Fibroblast of skin of abdomen (primary cell): ENCODE measurements at places on chromosomes 2 and 18.

DNA sequence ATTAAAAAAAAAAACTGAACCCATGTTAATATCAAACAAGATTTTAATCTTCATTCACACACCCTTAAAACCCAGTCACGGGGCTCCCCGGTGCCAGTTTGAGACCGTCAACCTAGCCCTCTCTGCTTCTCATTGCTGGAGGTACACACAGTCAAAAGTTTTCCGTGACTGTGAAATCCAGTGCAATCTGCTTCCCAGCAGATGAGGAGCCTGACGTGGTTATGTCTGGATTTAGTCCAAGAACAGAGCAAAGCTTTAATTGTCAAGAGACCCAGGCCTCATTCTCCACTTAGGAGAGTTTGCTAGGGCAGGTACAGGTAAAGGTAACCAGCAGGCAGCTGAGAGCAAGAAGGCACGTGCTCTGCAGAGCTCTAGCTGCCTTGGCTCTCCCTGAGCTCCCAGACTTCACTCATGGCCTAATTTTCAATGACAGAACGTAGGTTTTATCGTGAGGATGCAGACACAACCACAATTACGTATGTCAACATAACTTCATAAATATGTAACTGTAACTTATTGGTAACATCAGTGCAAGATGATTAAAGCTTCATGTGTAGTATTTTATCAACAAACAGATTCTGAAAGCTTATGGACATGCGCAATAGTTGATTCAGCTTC is 56.3 kb downstream of the SLC16A14 start:
- DNase-seq = peak; percentile 50

DNA sequence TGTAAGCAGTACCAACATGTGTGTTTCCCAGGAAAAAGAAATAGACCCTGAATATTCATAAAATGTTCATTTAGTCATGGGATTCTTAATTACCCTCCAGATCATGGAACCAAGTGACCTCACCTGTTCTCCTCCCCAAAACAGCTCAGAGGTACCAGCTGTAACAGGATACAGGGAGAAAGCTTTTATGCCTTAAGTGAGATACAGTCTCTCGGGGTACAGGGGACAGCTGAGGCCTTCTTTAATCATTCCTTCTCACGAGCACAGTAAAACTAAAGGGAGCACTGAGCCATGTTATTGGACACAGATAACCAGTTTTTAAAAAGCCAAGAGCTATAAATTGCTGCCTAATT is 16.6 kb downstream of the EPHA4 start:
- DNase-seq = no peak

GRCh38 chr2:42314892-42315468 is 46.0 kb downstream of the COX7A2L start:
- peak; percentile 93 for DNase-seq

DNA sequence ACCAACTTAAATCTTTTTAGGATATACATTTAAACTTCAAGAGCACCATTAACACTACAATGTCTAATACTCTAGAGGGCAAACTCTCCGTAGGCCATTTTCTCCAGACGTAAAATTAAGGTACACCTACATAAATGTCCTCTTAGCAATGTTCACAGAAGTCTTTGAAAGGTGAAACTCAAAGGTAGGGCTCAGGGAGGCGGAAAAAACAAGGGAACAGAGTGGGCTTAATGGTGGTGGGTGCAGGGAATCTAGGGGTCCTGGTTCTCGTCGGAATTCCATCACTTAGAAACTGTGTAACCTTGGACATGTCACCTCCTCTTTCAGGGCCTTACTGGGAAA is 668 bp downstream of the NFU1 start:
- no peak for DNase-seq

- no peak for DNase-seq
Observed at GRCh38 chr18:48497863-48498262, 41.0 kb upstream of the CTIF start.

DNA sequence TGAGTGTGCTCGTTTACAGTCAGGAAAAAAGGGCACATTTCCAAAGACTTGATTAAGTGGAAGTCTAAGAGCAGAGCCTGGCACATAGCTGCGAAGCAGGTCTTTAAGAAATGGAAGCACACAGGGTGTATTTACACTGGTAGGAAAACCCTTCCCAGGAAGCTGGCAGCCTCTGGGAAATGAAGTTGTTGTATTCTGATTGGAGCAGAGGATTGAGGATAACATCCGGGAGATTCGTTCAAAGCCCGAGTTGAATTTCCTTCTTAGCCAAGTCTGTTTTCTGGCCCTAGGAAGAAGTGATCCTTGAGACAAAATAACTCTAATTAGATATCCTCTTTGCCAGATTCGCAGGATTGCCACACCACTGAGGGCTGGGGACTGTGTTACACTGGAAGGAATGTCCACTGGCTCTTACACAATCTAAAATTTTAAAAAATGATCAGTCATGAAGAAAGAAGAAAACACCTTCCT is 75.9 kb downstream of the ITGB1BP1 start:
- DNase-seq = no peak

DNA sequence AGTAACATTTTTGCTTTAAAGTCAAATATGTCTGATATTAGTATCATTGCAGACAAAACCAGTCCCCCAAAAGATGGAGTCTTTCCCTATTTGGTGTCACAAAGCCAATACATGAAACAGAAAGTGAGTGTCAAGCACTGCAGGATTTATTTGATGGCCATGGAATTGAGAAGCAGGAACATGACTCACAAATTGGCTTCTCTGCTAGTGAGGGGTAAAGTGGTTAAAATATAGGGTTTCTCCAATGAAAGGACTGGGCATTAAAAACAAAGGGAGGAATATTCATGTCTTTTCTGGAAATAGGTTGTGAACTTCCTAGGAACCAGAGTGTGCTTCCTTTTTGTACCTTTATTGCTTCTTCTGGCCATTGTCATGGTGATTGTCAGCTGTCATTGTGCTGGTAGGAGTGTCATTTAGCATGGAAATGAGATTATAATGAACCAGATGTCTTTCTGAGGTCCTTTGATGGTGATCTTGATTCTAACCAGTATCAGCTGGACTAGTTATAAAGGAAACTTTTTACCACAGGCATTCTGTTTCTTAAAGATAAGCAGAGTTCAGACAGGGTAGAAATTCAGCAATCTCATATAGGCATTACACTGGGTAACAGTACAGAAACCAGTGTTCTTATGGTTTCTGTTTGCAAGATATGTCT is 4.1 kb downstream of the REG1B start:
- no peak for DNase-seq

- peak; percentile 88 for DNase-seq
Observed at GRCh38 chr2:216574046-216574445, 59.2 kb upstream of the IGFBP2 start.

- DNase-seq = no peak
Observed at GRCh38 chr2:219356834-219357233, 24.3 kb upstream of the RESP18 start.

DNA sequence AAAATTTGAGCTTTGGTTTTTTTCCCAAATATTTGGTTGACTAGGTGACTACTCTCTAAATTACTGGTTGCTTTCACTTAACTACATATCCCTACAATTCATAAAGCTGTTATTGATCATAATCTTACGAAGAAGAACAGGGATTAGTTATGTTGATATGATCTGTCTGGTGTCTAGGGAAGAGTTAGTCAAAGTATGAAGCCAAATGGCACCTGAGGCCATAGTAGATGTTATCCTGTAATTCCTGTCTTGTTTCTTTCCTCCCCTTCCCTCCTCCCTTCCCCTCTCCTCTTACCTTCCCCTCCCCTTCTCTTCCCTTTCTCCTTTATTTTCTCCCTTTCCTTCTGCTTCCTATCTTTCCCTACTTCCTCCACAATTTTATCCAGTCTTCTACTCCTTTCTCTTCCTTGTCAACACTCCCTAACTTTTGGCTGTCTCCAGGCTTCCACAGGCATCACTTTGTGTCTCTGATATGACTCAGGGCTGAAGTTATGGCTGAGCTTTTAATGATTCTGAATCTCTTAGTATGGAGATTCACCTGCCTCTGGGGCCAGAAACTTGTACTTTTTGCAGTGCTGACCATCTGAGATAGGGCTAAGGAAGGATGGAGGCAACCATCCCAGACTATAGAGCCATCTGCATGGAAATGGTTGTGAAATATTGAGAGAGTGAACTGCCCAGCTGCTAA is 149.9 kb upstream of the TCF4 start:
- DNase-seq = no peak

GRCh38 chr2:20456636-20457426 is 10.0 kb downstream of the RHOB start:
- DNase-seq = no peak

- no peak for DNase-seq
Observed at GRCh38 chr2:145587922-145588321, 1068.0 kb upstream of the ZEB2 start.
